ENCODE measurements at places on chromosomes 2 and 18.

- DNase-seq, result no peak
Observed at GRCh38 chr2:9465170-9465569, 9.2 kb upstream of the IAH1 start.

DNA sequence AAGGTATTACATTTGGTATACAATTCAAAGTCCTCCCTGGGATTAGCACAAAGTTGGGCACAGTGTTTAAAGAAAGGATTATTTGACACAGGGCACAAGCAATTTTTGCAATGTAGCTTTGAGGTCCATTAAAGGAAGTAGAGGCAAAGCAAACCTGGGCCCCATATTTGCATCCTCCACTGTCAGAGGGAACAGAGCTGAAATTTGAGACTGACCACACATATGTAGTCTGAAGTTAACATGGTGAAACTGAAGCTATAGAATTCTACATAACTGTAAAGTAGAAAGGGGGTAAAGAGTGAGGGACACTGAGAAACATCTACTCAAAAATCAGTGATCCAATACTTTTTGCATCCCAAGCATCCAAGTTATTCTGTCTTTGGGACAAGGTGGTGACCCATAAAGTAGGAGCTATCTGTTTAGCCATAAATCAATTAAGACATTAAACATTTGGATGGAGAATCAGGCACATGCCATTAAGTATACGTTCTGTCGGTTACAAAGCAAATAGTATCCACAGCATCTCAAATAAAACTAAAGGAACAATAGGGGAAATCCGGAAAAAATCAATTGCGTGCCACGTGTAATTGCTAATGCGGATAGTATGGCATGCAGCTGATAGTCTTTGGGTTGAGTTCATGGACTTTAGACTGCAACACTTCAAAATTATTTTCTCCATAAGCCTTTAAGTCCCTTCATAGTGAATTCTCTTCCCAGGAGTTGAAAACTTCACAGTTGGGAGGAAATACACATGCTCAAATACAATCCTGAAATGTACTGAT lies 72.6 kb downstream of the PLEKHM3 start:
- no peak for DNase-seq

GRCh38 chr2:111660811-111661210 lies 223.2 kb downstream of the ANAPC1 start:
- no peak for DNase-seq

GRCh38 chr2:150621526-150622213 lies 134.2 kb upstream of the RND3 start:
- DNase-seq, result no peak

DNA sequence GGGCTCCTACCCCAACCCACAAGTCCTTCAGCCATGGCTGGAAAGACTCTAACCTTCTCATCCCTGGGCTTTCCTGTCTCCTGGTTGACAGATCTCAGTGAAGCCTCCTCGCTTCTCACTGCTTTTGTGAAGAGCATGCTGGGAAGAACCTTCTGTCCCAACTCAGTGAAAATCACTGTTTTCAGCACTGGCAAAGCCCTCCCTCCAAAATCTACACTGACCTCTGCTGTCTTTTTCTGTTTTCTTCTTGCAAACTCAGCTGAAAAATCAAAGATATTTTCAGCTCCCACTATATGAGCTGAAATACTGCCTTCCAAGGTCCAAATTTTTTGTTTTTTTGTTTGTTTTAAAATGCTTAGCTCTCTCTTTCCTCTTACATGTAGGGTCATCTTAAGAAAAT lies 266.3 kb upstream of the AGAP1 start:
- DNase-seq, result no peak

DNA sequence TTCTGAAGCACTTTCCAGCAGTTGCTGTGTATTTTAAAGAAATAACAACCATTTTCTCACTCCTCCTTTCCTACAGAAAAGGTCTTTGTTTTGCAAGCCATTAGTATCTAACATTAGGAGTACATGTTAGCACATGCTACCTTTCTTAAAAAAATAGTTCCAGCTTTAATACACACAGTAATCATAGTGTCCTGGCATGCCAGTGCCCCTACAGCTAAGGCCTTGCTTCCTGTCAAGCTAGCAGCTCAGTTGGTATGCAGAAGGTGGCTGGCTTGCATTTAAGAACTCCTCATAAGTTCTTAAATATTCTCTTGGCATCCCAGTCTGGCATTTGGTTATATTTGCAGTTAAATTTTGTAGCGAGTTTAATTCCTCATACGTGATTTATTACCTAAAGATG lies 141.3 kb upstream of the IL1R2 start:
- DNase-seq, result no peak

DNA sequence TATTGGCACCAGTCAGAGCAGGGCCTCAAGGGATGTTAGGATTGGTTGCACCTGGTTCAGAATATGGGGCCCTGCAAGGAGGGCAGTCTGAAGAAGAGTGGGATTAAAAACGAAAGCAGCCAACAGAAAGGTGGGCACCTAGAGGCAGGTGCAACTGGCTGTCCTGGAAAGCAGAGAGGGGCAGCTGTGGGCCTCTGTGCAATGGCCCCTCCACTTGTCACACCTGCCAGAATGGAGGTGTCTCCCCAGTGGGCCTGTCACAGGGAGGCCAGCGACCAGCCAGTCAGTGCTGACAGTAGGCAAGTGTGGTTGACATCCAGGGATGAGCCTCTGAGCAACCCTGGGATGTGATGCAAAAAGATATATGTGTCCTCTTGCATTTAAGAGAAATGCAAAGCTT lies 37.7 kb downstream of the INPP4A start:
- no peak for DNase-seq

GRCh38 chr18:7152440-7152839 lies 34.8 kb upstream of the LAMA1 start:
- DNase-seq, result no peak

DNA sequence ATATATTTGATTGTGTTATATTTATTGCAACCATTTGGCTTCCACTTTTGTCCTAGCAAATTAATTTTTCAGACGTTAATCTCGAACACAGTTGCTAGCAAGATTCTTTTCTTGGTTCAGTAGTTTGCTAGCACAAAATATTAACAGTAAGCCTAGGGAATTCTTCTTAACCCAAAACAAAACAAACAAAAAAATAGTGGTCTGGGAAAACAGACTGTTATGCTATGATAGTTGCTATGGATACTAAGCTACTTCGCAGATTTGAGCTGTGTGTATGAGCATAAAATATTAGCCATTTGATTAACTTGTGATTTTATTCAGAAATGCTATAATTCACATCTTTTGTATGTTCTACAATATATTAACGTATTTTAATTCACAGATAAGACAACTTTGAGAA lies 541.5 kb upstream of the NETO1 start:
- DNase-seq, result no peak

DNA sequence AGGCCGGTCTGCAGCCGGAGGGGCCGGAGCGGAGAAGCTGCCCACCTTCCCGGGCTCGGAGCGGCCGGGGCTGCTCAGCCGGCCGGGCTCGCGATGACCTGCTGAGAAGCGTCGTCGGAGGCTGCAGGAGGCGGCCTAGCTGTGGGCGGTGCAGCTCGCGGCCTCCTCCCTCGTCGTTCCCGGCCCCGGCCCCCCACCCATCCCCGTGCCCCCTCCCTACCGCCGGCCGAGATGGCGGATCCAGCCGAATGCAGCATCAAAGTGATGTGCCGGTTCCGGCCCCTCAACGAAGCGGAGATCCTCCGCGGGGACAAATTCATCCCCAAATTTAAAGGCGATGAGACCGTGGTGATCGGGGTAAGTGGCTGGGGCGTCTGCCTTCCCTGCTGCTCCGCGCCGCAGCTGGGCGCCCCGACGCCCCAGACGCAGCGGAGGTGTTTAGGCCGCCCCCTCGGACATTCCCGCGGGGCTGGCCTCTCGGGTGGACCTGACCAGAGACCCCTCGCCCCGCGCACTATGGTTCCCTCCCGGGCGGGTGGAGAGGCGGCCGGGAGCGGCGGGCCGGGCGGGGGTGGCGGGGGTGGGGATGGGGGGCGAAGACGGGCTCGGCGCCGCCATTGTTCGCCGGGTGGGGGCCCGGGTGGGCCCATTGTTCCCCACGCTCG lies 492 bp downstream of the KIF5C start:
- DNase-seq, result peak; percentile 59

DNA sequence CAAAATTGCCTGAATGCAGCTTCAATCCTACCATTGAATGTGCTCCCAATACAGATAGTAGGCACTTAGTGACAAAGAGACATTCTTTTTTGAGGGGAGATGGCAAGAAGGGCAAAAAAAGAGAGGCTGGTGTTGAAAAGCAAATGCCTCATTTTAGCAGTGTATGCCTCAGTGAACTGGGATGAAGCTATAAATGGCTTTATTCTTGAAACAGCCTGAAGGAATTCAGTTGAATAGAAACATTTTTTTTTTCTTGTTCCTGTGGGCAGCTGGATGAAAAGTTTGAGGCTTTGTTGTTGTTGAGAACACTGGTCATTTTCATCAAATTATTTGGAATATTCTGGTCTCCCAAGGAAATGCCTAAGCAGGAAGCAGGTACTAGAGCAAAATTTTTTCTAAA lies 228.9 kb downstream of the RNF144A start:
- DNase-seq, result no peak

- no peak for DNase-seq
Observed at GRCh38 chr2:20365249-20365817, 14.7 kb upstream of the PUM2 start.

- no peak for DNase-seq
Observed at GRCh38 chr2:120177001-120177621, 46.1 kb downstream of the TMEM185B start.

DNA sequence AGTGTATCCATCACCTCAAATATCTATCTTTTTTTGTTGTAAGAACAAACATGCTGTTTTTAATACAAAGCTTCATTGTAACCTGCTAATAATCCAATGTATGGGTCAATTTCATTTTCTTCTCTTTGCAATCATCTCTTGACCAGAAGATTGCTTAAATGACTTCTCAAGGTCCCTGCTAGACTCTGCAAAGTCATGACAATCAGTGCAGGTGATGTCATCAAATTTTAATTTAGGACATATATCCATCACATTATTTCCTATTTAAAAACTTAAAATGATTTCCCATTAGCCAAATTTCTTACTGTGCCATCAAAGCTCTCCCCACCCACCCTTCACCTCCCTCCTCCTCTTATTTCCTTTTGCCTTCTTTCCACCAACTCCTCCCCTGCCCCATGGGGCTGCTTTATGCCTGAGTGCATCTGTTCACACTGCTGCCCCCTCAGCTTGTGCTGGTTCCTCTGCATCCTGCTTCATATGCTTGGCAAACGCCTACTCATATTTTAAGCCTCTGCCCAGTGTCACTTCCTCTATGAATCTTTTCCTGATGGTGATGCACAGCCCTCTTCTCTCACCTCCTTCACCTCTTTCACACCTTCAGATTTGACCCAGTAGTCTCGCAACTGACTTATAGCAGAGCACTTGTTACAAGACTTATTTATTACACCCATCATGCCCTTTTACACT lies 20.3 kb downstream of the PLEK start:
- no peak for DNase-seq

- no peak for DNase-seq
Observed at GRCh38 chr18:2956056-2956455, 56.9 kb downstream of the LPIN2 start.

DNA sequence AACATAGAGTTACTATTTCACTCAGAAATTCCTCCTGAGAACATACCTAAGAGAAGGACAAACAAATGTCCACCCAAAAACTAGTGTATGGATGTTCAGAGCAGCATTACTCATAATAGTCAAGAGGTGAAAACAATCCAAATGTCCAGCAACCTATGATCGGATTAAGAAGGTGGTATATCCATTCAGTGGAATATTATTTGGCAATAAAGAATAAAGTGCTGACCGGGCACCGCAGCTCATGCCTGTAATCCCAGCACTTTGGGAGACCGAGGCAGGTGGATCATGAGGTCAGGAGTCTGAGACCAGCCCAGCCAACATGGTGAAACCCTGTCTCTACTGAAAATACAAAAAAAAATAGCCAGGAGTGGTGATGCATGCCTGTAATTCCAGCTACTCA lies 182.8 kb upstream of the AGAP1 start:
- no peak for DNase-seq

GRCh38 chr18:37161491-37161890 lies 332.6 kb downstream of the KIAA1328 start:
- DNase-seq, result no peak

- DNase-seq, result no peak
Observed at GRCh38 chr2:214069254-214069653, 341.6 kb upstream of the VWC2L start.

- DNase-seq, result no peak
Observed at GRCh38 chr2:27762951-27763906, 8.3 kb upstream of the MRPL33 start.

GRCh38 chr2:58680755-58681310 lies 439.7 kb upstream of the FANCL start:
- DNase-seq, result peak; percentile 9

GRCh38 chr2:231708773-231709635 lies 679 bp downstream of the PTMA start:
- DNase-seq, result peak; percentile 17

DNA sequence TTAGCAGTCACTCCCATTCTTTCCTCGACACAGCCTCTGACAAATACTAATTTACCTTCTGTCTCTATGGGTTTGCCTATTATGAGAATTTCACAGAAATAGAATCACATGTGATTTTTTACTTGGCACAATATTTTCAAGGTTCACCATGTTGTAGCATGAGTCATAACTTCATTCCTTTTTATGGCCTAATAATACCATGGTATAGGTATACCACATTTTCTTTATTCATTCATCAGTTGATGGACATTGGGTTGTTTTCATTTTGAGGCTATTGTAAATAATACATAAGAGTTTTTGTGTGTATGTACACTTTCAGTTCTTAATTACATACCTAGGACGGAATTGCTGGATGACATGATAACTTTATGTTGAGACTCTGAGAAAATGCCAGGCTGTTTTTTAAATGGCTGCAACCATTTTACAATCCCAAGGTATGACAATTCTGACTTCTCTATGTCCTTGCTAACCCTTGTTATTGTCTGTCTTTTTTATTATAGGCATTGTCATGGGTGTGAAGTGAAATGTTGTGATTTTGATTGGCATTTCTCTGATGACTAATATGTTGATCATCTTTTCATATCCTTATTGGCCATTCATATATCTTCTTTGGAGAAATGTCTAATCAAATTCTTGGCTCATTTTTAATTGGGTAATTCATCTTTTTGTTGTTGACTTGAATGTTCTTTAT lies 87.9 kb downstream of the IRS1 start:
- DNase-seq, result no peak
